ENCODE measurements at places on chromosomes 12 and 14.

DNA sequence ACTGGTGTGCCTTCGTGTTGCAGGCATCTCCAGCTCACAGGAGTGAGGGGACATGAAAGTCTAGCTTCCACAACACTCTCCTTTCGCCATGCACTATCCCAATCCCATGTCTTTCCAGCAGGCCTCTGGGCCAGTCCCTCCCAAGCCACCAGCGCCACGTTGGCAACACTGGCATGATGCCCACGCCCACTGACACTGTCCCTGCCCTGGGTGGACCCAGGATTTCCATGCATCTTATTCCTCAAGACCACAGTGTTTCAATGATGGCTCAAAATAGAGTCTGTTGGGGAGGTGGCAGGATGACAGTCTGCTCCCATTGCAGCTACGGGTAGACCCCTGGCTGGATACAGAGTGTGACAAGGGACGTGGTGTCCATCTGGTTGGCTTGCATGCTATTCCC is 2.3 kb downstream of the SP7 start:
- DNase-seq = no peak

- DNase-seq = no peak
Measured at GRCh38 chr12:94948232-94948810, 55.2 kb downstream of the NDUFA12 start.

- no peak for DNase-seq
Measured at GRCh38 chr14:37019488-37019887, 152.9 kb downstream of the SLC25A21 start.

DNA sequence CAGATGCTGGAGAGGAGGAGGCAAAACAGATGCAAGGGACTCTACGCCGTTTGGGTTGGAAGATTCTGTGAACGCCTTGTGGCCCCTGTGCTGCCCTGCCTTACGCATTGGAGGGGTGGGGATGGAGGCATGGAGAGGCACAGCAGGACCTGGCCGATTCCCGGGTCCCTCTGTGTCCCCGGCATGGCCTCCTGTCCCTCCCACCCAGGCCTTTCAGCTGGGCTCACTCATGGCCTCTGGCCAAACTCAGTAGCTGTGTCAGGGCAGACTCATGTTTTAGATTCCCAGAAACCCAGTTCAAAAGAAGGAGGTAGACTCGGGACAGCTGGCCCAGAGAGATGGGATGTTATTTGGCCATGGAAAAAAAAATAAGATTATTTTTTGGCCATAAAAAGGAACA is 40.1 kb downstream of the TESC start:
- DNase-seq = no peak

GRCh38 chr12:67457778-67458665 is 188.9 kb downstream of the CAND1 start:
- DNase-seq = no peak

DNA sequence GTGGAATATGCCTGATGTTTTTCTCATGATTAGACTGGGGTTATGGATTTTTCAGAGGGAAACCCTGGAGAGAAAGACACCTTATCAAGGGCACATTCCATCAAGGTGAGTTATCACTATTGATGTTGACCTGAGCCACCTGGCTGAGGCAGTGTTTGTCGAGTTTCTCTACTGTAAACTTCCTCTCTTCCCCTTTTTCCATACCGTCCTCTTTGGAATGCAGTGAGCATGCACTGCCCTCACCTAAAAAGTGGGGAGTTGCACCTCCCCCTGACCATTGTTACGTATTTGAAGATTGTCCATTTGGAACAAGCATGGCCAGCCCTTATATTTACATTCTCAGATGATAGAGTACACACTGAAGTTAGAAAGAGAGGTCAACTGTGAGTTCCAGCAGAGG is 53.9 kb upstream of the PWP1 start:
- DNase-seq = no peak

DNA sequence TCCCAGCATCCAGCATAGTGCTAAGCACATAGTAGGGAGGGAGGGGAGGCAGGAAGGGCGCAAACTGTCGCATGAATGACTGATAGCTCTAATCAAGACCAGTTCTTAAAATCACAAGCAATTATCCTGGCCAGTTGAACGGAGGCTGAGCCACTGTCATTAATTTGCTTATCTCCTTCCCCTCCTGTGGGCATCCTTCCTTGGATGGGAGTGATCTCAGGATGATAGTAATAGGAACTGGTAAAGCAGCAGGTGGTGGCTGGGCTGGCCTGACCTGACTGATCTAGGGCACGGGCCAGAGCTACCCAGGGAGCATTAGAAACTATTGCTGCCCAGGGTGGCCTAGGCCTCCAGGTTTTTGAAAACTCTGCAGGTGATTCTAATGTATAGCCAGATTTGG is 97.0 kb downstream of the BEGAIN start:
- DNase-seq = no peak

DNA sequence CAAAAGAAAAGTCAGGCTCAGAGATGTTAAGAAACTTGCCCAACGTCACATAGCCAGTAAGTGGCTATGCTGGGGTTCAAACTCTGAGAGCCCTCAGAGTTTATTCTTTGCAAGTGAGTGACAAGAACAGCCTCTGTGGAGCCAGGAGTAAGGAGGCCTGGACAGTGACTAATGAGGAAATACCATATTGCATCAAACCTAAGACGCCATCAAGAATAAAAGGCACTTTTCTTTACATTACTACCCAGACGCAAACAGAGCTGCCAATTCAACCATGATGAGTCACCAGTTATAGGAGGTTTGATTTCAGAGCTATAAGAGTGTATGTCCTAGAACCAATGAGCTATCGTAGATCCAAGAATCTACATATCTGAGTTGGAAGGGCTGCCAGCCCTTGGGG is 9.4 kb downstream of the TNFRSF1A start:
- no peak for DNase-seq

DNA sequence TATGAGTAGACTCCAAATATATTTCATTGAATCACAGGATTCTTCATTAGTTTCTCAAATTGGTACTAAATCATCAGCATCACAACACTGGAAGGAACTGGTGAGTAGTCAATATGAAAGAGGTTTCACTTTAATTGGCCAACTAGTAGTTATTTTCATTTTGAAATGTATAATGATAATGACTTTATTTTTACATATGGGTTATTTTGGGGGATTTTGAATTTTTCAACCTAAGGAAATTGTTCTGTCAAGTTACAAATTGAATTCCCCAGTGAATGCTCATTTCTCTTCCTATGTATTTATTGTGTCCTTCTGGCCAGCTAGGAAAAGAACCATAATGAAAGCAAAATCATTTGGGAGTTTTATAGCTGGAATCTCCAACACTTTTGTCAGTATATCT is 174.2 kb upstream of the ATP2B1 start:
- DNase-seq = no peak

DNA sequence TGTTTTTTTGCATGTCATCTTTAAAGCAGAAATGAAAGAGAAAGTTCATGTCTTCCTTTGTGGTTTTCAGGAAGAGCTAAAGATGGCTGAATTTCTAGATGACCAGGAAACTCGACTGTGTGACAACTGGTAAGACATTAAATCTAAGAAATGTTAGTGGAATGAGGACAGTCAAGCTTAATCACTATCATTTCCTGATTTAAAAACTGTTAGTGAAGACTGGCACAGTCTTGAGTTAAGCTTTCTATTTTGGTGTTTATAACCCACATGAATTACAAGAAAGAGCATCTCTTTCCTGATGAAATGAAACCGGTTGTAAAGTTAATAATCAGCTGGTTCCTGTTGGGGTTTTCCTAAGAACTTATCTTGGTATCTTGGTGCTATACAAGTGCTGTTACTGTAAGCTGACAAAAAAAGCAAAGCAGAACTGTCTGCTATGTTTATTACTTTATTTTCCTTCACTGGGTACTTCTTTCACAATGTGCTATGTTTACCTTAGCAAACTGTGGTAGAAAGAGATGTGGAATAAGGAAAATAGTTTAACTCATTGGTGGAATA is 5.2 kb downstream of the TRAFD1 start:
- DNase-seq = peak; percentile 30

DNA sequence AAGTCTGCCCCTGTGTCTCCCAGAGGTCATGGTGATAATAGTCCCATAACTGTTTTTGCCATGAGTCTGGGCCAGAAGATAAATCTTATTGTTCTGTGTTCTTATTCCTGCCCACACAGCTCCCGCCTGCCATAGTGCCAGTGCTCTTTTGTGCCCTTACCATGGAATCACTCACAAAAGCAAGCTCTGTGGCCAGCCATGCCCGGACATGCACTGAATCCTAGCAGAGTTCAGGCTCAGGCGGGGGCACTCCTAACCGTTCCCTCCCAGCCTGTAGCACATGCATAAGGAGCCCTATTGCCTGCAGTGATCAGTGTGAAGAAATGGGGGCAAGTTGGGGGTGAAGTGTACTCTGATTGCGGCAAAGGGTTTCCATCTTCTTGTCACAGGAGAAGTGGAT is 33.3 kb downstream of the DHRS2 start:
- no peak for DNase-seq

DNA sequence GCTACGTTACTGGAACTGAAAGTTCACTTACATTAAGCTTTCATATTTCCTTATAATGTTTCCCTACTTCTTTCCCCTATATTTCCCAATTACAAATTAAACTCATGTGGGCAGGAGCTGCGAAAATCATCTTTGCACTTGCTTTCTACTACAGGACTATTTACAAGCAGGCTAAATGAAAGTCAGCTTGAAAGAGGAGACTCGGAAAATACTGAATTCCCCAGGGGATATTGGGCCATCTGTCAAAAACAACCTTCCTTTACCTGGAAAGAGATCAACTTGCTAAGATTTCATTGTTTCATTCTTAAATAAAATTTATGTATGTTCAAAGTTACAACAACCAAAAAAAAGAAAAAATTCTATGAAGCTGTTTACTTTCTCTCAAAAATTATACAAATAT is 92.8 kb upstream of the BBS10 start:
- DNase-seq = no peak

- DNase-seq = no peak
Measured at GRCh38 chr14:24389226-24389848, 9.5 kb upstream of the NYNRIN start.

DNA sequence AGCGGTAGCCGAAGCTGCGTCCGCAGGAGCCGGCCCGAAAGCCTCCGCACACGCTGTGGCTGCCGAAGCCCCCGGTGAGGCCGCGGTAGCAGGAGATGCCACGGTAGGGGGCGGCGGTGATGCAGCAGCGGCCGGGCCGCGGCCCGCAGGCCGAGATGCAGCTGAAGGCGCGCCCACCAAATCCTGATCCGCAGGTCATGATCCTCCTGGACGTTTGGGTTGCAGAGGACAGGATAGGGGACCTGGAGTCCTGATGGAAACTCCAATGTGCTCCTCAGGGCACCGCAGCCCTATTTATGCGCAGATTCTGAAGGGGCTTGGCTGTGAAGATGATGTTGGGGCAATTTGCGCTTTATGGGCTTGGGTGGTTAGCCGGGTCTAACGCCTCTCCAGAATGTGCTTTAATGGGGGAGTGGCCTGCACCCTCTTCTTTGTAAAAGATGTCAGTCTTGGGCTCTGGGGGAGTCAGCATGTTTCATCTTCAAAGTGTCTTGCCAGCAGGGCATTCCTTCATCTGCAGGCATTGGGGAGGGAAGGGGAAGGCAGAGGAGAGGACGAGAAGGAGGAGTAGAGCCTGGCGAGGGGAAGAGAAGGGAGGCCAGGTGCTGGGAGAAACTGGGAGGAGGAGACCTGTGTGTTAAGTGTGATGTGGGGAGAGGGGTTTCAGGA is at the start of gene KRT81:
Gene KRT81 (minus strand): TSS at position 268 of the 669 bp plus-strand sequence. CDS start 69 bp downstream, at position 199.
- DNase-seq = no peak

DNA sequence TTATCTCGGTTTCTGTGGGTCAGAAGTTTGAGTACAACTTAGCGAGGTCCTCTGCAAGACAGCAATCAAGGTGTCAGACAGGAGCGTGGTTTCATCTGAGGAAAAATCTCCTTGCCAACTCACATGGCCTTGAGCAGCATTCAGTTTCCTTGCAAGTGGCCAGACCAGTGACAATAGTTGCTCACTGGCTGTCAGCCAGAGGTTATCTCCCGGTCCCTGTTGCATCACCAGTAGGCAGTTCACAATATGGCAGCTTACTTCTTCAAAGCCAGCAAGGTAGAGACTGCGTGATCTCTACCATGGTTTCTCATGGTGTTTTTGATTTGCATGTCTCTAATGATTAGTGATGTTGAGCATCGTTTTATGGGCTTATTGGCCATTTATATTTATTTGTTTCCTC is 143.8 kb upstream of the DAAM1 start:
- DNase-seq = no peak

- no peak for DNase-seq
Measured at GRCh38 chr12:49293056-49293956, 1.6 kb upstream of the PRPH start.

- DNase-seq = no peak
Measured at GRCh38 chr12:31570880-31571279, 20.1 kb downstream of the DENND5B start.

DNA sequence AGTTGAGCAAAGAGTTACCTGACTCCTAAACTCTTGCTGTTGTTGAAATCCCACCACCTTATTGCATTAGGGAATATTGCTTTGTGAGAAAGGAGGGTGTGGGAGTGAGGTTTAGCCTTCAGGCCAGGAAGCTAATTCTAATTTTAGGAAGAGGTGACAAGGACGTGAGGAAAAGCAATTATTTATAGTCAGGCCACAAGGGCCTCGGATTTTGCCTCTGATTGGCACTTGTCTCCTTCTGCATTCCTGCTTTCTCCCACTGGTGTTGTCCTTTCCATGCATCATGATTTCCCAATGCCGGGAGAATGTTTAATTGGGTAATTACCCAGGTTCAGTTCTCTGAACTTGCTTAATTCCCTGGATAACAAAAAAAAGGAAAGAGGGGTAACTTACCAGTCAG is 37.9 kb upstream of the SLC38A2 start:
- DNase-seq = no peak

- DNase-seq = no peak
Measured at GRCh38 chr14:75090353-75090752, 20.9 kb downstream of the ZC2HC1C start.

DNA sequence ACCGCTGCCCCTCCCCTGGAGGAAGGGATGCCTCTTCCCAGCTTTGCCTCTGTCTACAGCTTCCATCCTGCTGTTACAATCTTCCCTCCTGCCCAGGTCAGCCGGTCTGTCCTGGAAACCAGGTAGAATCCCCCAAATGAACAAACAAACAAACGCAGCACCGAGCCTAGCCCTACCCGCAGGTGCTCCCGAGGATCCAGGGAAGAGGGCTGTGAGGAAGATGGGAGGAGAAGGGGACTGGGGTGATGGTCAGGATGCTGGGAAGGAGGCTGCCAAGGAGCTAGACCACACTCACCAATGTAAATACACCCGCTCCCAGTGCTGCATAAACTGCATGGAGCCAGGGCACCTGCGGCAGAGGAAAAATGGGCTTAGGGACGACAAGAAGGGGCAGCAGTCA is 16.6 kb downstream of the FAIM2 start:
- no peak for DNase-seq

DNA sequence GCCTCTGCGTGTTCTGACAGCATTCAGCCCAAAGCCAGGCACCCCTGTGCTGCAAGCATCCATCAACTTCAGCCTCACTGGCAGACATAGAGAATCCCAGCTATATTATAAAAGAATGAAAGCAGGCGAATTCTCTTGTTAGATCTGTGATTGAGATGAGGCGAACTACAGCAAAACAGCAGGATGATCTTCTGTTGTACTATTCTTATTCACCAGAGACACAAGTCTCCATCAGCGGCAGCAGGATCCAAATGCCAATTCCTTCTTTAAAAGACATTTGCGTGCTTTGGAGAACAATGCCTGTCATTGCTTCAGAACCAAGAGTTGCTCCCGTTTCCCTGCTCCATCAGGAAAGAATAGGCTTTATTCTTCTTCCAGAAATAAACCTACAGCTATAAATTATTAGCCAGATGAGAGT is 188.9 kb downstream of the SLC41A2 start:
- no peak for DNase-seq

- peak; percentile 82 for DNase-seq
Measured at GRCh38 chr12:110531741-110532333, 29.7 kb downstream of the RAD9B start.

GRCh38 chr12:2075508-2076195 is 22.9 kb downstream of the CACNA1C start:
- no peak for DNase-seq
